Testis (tissue), 5 donors: ENCODE measurements at places on chromosomes 3 and 15. TPM values are rescaled to one million over a fixed set of nuclear protein-coding genes. Genes with fewer than 3 reads are reported as not detected.

DNA sequence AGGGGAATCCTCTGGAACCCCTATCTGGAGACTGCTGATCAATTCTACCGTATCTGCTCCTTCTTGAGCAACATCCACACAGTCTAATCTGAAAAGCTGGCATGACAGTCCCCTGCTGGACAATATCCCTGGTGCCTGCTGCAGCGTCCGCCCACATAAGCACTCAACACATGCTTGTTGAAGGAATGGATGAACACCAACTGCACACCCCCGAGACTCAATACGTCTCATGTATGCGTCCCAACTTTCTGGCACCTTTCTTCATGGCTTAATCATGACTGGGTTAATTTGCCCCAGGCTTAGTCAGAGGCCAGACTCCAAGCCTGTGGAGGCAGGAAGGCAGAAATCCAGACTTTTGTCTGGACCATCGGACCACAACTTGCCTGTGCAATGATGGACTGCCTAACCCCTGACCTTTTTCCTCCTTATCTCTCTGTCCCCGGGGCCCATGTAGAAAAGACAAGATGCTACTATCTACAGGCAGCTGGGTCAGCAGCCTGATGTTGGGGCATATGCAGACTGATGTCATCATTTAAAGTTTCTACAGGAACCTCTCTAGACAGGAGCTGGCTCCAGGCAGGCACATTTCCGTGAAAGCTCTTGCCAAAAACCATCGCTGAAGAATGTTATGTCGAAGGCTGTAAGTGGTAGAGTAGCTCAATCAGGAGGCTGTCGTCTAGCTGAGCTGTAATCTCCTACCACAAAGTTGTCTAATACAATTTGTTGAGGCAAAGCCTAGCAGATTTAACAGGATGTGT, 114.1 kb upstream of the TPM1 start:
- no peak for DNase-seq

Gene VIPR1
- total RNA-seq, result 4.6 TPM

DNA sequence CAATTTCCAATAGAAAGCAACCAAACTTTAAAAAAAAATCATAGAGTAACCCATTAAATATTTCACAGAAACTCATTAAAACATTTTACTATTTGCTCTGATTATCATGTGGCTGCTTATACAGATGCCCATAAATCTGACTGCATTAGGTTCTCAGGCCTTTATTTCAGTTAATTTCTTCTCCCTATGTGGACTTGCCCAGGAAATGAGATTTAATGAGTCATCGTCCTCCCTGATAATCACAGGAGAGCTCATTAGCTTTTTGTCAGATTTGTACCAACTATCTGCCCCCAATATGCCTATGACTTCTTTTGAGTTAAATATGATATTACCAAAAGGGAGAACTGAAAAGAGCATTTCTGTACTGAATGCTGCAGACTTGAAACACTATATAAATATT, 168.0 kb downstream of the FOXB1 start:
- no peak for DNase-seq

- DNase-seq, result no peak
These were observed 2.3 kb downstream of the OXSR1 start for GRCh38 chr3:38167591-38167990.

DNA sequence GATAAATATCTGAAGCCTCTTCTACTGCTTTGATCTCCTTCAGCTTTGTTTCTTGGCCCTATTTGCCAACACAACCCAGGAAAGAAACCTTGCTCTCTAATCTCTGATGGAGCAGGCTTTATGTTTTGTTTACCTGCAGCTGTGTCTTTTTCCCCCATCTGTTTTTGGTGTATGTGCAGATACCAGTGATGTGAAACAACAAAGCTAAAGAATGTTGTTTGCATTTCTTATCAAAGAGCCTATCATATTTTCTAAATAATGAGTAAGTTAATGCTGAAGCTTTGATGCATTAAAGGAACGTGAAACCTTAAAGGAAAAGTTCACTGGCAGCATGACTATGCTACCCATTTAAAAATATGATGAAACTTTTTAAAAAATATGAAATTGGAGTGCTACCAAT, 238.4 kb downstream of the NEK10 start:
- no peak for DNase-seq

Gene COL7A1
- 39.1 TPM for total RNA-seq

DNA sequence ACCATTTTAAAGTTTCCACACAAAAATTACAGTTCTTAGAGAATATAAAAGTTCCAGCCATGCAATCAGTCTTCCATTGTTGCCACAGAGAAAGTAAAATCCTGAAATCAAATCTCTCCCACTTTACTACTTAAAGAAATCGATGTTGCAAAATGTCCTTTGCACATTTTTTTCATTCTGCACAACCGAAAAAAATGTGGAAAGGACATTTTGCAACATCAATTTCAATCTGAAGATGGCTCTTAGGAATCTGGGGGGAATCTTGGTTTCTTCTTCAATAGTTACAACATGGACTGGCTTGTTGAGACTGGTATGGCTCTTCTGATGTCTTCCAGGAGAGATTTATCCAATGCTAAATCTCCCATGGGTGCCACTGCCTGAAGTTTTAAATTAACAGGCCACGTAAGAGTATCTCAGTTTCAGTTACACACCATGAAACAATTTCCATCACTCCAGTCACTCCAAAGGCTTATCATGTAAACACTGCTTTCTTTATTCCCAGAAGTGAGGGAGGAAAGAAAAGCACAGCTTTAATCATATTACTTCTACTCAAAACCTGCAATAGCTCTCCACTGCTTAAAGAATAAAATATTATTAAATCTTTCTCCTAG, 55.8 kb upstream of the CTNNB1 start:
- DNase-seq, result no peak
